ENCODE measurements at places on chromosomes 4 and X.
A peak's percentile ranks its signal among the peaks of the same experiment; 100 is the strongest.

DNA sequence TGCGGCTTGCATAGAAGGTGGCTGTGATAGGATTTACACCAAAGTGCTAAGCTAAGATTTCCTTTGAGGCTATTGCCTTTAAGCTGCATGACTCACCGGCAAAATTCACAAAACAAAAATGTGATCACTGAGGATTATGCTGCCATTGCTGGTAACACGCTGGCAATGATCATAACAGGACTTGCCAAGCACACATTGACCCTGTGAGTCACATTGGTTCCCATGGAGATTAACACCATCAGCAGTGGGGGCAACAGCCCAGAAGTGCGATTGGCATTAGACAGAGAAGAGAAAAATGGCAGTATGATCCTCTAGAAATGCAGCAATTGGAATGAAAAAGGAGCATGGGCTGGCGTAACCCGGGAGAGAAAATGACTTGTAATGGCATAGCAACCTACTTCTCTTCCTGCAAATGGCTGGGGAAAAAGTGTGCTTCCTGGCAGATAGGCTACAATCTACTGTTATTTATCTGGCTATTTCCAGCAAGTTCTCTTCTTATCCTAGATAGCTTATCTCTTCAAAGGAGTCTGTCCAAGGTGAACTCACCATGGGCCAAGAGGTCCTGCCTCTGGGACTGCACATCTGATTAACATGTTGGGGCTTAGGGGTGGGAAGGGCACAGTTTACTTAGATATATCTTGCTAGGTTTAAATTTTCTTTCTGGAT, 314.2 kb upstream of the IGFBP7 start:
- DNase-seq: no peak

GRCh38 chrX:105460376-105460775, 239.9 kb upstream of the TEX13A start:
- DNase-seq: no peak

DNA sequence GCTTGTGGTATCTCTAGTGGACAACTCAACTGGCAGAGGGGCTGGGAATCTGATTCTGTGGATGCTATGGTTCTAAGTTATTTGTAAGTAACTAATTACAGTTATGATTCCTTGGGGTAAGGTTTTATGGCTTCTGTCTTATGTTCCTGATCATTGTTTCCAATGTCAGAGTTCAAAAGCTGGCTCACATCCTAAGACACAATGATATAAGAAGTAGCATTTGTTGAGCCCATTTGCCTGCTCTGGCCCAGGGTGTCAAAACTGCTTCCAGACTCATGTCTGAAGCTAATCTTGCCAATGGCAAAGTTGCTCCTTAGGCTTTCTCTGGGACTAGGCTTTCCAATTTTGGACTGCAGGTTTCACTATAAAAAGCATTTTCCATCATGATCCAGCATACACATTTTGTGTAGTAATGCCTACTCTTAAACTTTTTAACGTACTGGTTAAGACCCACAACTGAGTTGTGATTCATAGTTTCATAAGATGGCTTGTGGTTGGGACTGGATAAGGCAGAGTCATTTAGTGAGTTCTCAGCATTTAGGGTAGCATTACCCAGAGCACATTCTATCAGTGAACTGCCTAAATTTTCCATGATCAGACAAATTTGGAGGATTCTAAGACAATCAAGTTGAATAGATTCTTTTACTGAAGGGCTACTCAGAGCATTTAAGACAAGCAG, 50.0 kb downstream of the CCNI start:
- peak; percentile 46 for DNase-seq

DNA sequence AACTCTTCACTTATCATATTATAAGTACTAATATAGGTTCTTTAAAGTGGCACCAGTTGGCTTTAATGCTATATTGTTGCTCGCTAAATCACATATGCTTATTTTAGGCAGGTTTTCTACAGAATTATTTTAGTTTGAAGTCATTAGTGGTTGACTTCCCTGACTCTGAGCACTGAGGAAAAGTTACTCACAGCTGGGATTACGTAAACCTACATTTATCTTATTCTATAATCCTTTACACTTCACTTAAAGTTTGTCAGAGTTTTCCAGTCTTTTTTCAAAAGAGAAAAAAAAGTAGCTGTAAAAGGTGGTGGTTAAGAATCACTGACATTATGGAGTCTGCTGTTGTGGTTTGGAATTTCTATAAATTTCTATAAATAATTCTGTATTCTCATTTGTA, 5.8 kb downstream of the UGT2B4 start:
- no peak for DNase-seq

DNA sequence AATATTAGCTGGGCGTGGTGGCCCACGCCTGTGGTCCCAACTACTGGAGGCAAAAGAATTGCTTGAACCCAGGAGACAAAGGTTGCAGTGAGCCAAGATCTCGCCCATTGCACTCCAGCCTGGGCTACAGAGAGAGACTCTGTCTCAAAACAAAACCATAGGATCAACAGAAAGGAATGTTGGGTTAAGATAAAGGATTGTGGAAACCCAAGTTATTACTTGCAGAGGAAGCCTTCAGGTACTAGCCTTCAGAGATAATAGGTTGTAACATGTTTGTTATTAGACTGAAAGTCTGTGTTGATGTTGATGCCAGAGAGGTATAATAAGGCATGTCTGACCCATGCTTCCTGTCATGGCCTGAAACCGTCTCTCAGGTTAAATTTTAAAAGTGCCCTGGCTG, 16.9 kb downstream of the SSX5 start:
- DNase-seq: no peak

- no peak for DNase-seq
Observed at GRCh38 chrX:133375615-133376340, 39.5 kb downstream of the GPC4 start.

GRCh38 chr4:74733756-74734155, 60.6 kb downstream of the BTC start:
- DNase-seq: no peak

GRCh38 chr4:40190019-40190418, 6.8 kb upstream of the RHOH start:
- no peak for DNase-seq

DNA sequence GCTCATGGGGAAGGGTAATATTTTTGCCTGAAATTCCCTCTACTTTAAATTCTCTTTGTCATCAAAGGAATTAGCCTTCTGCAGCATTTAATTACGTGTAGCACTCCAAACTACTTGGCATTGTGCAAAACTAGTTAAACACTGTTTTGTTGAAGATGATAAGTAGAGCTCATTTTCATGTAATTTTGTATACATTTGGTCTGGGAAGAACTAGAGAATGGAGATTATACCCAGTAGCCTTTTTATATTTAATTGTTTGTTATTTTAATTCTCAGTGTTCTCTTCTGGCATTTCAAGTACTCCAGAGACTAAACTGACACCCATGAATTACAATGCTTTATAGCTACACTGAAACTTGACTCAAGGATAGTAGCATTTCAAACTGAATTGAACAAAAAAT, 211.5 kb upstream of the SMIM31 start:
- no peak for DNase-seq

DNA sequence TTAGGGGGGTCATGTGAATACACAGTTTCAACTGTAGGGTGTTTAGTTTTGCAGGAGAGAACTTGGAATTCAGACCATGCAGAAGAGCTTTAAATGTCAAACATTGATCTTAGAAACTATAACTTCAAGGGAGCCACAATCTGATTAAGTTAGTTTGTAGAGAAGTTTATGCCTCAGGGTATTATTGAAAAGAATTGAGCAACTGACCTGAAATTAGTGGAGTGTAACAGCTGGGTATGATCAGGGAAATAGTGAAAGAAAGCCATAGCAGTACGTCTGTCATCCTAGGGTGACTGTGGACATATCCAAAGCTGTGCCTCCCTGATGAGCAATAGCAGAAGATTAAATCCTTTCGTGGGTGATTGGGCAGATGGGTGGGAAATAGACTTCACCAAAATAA, 63.8 kb downstream of the FAM47B start:
- DNase-seq: no peak

DNA sequence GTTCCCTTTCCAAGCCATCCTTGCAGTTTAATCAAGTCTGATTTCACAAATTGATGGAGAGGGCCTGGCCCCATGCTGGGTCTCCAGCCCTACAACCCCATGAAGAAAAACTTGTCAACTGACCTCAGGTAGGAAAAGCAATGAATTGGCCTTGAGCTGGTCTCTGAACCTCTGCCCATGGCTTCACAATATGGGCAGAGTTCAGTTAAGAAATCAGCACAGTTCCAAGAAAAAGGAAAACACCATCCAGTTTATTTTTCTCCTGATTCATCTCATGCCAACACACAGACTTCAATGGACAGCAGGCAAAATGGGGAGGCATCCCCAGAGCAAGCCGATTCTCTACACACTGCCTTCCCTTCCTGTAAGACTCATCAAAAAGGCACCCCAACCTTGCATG, 3.3 kb downstream of the RIPPLY1 start:
- DNase-seq: no peak

DNA sequence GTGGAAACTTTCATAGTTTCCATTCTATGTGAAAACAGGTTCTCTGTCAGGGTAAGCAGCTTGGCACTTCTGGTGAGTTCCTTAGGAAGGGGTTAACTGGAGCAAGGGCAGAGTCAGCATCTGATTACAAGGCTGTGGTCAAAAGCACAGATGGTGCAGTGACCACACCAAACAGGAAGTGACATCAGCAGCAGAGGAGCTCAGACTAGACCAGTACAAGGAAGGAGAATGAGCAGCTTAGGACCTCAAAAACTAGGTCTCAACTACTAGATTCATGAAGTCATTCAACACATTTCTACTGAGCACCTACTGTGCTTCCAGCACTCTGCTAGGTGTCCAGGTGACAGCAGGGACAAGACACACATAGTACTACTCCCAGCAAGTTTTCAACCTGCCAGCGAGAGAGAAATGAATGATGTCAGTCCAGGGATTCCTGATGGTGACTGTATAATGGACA, 130.2 kb downstream of the AMELX start:
- DNase-seq: peak; percentile 24

DNA sequence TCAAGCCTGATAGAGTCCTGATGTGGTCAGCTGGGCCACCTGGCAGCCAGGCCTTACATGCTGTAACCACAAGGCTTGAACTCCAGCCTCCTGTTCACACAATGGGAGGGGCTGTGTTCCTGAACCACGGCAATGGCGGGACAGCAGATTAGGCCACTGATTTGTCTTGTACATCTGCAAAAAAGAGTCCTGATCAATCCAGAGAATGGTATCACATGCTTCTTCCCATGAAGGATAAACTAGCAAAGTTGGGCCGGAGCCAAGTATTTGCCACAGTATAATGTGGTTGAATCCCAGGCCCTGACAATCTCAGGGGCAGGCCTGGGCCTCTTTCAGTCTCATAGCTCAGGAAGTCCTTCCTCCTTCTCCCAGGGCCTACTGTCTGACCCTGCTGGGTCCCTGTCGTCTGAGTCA, 2182.5 kb upstream of the AGA start:
- no peak for DNase-seq

- DNase-seq: no peak
Observed at GRCh38 chr4:85531560-85532341, 56.8 kb downstream of the ARHGAP24 start.

DNA sequence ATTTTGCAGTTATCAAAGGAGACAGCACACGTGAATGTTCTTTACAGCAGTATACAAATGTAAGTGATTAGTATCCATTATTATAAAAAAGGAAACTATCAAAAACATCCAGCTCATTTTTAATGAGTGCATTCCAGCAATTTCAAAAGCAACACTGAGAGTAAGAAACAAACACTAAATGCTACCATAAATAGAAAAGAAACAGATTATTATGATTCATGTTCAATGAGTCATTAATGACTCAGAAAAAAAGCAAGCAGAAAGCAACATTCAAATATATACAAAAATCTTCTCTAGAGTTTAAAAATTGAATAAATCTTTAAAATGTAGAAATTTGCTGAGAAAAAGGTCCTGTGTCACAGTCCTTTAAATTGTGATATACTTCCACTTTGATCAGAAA, 346.5 kb upstream of the FMR1 start:
- DNase-seq: no peak

- DNase-seq: no peak
Observed at GRCh38 chr4:86450861-86451260, 91.0 kb upstream of the MAPK10 start.

DNA sequence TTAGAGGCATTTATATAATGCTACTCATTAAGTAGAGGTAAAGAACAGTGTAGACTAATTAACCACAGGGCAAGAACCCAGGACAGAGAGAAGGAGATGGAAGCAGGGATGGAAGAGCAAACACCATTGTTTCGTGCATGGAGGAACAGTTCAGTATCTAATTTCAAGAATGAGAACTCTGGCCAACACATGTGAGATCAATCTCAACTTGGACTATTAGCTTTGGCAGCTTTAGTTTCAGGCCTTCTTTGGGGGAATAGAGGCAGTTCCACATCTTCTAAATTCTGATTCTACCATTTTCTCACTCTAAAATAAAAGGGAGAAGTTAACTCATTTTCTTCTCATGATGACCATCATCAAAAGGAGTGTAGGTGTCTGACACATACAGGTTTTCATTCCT, 207.0 kb downstream of the LDB2 start:
- no peak for DNase-seq

- DNase-seq: no peak
Observed at GRCh38 chr4:164924670-164925238, 47.8 kb downstream of the APELA start.

GRCh38 chrX:32662516-32662915, 548.8 kb downstream of the DMD start:
- DNase-seq: no peak

DNA sequence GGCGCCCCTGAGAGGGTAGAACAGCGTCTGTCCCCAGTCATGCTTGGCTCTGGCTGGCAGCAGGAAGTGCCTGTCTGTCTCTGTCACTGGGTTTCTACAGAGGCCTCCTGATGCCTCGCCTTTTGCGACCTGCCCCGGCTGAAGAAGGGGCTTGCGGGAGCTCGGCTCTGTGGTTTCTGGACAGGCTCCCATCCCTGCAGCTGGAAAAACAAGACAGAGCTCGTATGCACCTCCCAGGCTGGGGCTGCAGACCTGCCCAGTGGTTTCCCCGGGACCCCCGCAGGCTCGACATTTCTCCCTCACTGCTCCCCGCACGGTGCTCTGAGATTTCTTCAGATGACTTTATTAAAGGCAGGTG, 57.0 kb upstream of the SORCS2 start:
- DNase-seq: no peak

GRCh38 chr4:67796810-67797209, 42.6 kb upstream of the GNRHR start:
- no peak for DNase-seq

- no peak for DNase-seq
Observed at GRCh38 chrX:32195611-32196010, 1015.7 kb downstream of the DMD start.

- DNase-seq: no peak
Observed at GRCh38 chrX:18119856-18120255, 100.8 kb downstream of the BEND2 start.
